ENCODE measurements at places on chromosomes 5 and 9.

GRCh38 chr5:169548315-169548714, 35.3 kb upstream of the SPDL1 start:
- no peak for DNase-seq

DNA sequence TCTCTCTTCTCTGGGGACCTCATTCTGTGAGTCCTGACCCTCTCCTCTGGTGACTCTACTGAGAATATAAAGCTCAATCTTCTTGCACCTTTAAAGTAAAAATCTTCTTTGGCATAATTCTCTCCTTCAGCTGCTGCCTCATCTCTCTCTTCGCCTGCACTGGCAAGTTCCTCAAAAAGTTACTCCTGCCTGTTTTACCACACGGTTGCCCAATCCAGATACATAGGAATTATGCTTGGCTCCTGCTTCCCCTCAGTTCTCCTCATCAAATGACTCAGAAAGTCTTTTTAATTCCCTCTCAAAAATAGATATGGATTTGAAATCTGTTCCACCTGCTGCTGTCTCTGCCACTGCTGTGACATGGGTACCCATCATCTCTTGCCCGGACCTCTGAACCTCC, 14.4 kb upstream of the HRCT1 start:
- no peak for DNase-seq

DNA sequence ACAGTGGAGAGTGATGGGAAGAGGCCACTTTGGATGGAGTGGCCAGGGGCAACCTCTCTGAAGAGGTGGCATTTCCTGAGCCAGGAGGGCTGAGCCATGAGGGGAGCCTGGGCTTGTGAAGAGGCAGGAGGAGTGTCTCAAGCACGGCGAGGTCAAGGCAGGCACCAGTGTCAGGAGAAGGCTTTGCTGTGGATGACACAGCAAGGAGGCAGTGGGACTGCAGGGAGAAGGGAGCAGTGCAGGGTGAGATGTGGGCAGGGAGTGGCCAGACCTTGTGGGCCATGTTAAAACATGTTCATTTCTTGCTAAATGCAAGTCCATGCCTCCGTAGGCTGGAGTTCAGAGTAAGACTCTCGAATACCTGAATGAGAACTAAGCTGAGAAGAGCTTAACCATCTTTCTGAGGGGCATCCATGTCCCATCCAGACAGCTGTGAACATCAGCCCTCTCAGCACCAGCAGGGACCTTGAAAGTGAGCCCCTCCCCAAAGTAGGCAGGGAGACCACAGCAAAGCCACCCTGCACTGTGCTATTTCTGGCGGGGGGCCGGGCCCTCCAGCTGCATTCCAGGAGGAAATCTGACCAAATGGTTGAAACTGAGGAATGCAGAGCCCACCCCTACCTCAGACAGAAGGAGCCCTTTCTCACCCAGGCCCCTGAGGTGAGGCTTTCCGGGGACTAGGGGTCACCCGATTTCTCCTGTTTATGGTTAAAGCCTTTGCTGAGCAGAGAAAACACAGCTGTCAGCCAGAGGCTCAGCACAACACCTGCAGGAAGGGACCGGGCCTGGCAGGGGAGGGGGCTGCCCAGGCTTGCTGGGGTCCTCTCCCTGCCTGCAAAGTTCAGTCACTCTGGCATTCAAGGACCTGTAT, 16.1 kb upstream of the ARSI start:
- no peak for DNase-seq

GRCh38 chr9:2469681-2470221, 151.8 kb upstream of the VLDLR start:
- no peak for DNase-seq

- DNase-seq = peak; percentile 8
Observed at GRCh38 chr5:109865637-109866036, 175.9 kb downstream of the MAN2A1 start.

DNA sequence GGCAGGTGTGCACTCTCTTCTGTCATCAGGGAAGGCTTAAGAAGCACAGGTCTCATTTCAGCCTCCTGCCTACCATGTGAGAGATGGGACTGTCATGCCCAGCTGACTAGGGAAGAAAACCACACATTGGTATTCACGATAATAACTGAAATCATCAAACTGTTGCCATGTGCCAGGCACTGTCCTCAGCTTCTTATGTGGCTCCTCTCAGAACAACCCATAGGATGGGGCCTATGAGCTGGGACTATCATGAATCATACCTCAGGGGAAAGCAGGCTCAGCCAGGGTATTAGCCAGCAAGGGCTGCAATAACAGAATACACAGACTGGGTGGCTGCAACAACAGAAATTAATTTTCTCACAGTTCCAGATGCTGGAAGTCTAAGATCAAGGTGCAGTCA, 3.3 kb downstream of the AFAP1L1 start:
- DNase-seq = no peak

DNA sequence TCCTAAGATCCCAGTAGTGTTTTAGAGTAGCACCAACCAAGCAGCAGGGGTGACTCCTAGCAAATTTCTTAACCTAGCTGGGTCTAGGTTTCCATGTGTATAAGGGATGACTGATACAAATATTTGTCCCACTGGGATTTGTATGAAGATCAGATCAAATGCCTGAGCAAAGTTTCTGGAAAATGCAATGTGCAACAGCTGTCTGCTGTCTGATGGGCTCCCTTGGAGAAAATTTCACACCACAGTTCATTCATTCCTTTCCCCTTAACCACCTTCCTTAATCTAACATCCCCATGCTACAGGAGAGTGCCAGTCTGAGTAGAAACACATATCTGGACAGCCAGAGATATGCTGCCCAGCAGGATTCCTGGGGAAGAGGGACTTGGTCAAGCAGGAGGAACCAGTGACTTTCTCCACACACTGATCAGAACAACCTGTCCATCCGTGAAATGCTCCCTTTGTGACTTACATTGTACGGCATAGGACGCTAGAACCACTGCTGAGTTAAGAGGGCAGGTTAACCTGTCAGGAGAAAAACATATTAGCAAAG, 53.3 kb downstream of the PTPN3 start:
- no peak for DNase-seq

DNA sequence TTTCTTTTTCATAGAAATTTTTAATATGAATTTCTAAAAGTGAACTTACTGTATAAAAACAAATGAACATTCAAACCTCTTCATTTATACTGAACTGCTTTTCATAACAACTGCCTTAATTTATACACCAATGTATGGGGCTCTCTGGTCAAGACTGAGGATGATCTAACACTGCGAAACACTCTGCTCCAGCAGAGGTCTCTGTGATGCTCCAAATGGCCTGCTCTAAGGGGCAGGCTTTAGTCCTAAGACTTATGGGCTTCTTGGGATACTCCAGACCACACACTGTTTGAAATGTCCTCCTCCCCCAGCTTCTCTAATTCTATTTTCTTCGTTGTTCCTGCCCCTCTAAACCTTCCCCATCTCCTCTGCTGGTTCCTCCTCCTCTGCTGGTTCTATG, 58.5 kb downstream of the LIFR start:
- no peak for DNase-seq

GRCh38 chr9:27183701-27184100, 74.7 kb downstream of the TEK start:
- DNase-seq = no peak

Measured in stimulated activated CD4-positive, alpha-beta T cell treated with anti-CD3 and anti-CD28 coated beads, Interleukin-4, amount 100 ng/mL, for 24 hours (primary cell).